ENCODE measurements at places on chromosomes 16 and 17.

GRCh38 chr17:6110592-6110991 is 40.4 kb downstream of the WSCD1 start:
- DNase-seq: no peak

GRCh38 chr16:9695152-9695551 is 487.1 kb downstream of the GRIN2A start:
- no peak for DNase-seq

- DNase-seq: no peak
Measured at GRCh38 chr17:33582661-33583060, 289.6 kb upstream of the ASIC2 start.

- DNase-seq: no peak
Measured at GRCh38 chr16:9098377-9099090, 7.1 kb downstream of the HAPSTR1 start.

- no peak for DNase-seq
Measured at GRCh38 chr16:58371841-58372240, 20.4 kb upstream of the GINS3 start.

DNA sequence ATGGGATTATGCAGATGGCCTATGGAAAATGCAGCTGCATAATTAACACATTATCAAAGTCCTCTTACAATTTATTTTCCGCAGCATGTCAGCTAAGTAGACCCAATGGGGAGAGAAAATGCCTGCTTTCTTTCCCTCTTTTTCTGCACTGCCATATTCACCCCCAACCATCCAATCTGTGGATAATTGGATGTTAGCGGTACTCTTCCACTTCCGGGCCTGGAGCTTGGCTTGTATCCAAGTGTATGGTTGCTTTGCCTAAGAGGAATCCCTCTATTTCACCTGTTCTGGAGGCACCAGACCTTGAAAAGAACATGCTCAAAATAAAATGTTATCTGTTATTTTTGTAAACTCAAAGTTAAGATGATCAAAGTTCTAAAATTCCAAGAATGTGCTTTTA is 41.1 kb upstream of the CACNG3 start:
- no peak for DNase-seq

DNA sequence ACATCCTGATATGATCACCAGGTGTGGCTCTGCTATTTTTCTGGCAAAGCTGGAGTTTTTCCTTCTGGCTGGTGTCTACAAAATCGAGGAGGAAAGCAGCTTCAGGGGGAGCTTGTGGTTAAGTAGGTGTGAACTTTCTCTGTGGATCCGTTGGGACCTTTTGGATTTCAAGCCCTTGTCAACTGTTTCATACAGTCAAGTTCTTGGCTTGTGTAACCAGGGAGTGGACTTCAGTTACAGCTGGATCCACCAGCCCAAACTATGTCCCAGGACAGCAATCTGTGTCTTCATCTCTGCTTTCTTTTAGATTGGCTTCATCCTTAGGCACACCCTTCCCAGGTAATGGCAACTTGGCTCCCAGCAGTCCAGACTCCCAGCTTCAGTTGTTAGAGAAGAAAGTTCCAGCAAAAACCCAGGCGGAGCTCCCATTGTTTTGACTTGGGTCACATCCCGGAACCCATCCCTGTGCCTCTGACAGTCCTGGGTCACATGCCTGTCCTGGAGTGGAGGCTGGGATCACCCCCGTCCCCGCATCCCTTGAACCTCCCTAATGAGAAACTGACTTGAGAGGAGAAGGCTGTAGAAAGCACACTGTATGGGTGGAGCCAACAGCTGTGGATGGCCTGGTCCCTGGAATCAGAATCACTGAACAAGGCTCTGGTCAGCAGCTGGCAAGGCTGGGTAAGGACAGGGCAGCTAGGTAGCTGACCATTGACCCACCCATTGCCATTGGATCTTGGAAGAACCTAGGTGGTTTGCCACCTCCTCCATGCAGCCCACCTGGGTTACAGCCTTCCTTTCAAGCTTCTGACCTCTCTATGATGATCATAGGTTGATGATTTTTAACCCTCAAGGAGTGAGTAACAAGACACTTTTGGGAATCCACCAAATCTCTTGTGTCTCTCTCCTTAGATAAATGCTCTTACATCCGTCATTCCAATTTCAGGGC is 18.1 kb downstream of the NKD1 start:
- no peak for DNase-seq

DNA sequence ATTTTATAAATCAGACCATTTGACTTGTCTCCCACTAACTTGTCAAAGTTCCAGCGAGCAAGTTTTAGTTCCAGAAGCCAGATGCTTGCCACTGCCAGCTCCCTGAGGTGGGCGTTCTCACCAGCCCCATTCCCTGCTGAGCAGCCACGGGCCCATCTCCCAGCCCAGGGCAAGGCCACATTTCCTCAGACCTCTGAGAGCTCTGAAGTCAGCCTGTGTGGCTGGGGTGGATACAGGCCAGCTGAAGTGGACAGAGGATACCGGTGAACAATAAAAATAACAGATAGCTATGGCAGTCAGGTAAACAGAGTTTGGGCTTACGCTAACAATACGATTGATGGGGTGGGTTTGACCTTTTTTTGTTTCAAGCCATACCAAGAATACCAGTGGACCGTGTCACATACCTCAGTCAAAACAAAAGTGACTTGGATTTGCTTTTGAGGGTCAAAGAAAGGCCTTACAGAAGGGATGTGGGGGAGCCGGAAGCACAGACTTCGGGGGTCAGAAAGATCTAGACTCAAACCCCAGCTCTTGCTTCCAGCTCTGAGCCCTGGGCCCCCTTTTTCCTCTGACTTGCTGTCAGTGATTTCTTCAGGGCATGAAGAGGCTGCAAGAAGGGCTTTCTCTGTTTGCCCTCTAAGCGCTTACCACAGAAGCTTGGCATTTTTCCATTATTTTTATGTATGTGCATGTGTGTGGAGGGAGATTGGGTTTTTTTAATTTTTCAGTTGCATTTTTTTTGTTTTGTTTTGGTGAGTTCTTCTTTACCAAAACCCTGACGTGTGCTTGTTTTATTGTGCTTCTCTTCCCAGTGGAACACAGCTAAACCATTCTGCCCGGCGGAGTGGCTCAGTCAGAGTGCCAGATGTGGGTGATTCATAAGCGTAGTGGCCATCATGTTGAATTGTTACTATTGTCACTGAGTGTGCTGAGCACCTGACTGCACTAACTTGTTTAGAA is 109.9 kb downstream of the GNAO1 start:
- no peak for DNase-seq

DNA sequence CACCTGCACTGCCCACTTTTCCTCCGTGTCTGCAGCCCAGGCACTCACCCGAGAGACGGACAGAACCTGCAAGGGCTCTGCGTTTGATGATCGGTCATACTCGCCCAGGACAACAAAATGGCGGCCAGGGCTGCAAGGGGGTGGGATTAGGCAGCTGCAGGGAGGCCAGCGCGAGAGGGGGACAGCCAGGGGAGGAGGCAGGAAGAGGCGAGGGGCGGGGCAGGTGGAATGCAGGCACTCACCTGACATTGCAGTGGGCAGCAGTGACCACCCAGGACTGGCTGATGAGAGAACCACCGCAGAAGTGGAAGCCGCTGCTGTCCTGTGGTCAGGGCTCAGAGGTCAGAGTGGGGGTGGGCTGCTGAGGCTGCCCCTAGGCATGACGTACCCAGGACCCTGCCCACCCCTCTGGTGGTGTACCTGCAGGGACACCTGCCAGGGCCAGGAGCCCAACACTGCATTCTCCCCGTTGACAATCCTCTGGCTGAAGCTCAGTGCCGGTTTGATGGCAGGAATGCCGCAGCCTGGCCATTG is 917 bp downstream of the CTRL start:
- DNase-seq: no peak

- no peak for DNase-seq
Measured at GRCh38 chr17:79626156-79626890, 15.5 kb upstream of the RBFOX3 start.

- DNase-seq: no peak
Measured at GRCh38 chr16:14309906-14310305, 238.8 kb downstream of the MRTFB start.

DNA sequence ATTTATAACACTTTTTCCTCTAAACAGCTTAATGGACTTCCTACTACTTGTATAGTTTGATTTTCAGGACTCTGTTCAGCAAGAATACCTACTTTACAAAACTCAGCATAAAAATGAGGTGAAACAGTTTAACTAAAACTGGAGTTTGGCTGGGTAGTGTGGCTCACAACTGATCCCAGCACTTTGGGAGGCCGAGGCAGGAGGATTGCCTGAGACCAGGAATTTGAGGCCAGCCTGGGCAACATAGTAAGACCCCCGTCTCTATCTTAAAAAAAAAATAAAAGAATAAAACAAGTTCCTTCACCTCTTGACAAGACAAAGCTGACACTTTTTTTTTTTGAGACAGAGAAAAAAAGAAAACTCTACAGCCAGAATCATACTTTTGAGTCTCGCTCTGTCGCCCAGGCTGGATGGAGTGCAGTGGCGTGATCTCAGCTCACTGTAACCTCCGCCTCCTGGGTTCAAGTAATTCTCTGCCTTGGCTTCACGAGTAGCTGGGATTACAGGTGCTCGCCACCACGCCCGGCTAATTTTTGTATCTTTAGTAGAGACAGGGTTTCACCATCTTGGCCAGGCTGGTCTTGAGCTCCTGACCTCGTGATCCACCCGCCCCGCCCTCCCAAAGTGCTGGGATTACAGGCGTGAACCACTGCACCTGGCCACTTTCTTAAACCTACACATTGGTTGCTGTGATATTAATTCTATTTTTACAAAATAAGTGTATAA is 2.6 kb downstream of the PDF start:
- no peak for DNase-seq

DNA sequence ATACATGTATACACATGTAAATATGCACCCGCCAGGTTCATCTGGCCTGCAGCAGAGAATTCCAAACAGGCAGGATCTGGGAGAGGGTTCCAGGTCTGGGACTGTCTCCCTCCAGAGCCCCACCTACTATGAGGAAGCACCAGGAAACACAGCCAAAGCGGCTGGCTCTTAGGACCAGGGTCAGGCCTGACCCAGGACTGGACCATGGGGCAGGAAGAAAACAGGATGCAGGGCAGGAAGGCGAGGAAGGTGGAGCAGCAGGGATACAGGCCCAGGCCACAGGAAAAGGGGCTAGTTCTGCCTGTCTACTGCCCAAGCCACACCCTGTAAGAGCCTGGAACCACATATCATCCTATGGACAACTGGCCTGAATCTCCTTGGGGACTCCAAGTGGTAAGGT is 2.2 kb downstream of the HID1 start:
- DNase-seq: no peak

DNA sequence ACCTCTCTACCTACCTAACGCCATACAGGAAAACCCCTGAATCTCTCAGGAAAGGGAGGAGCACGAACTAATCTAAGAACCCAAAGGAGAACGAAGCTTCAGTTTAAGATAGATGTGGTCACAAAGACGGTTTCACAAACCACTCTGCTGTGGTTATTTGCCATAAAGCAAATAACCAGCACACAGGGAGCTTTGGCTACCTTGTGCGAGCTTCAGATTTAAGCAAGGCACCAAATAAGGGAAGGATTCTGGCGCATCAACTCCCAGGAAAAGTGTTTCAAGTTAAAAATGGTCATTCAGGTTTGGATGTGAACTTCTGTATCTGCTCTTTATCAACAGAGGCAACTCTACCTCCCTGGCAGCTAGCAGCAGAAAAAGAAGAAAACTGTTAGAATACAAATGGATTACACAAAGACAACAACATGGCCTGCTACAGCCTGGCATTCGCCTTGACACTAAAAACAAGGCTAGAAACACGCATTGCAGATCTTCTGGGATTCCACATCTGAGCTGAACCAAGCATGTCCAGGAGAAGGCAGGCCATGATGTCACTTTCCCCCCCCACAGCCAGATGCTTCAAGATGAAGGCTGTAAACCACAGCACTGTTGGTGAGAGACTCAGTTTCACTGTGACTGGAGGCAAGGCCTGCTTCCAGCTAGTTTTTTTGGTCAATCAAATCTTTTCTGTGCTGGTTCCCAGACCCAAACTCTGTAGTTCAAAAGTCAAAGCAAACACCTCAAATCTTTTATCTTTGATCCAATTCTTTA is 43.6 kb downstream of the SMG6 start:
- DNase-seq: peak; percentile 53

GRCh38 chr16:4272114-4272956 is 488 bp downstream of the TFAP4 start:
- DNase-seq: no peak

DNA sequence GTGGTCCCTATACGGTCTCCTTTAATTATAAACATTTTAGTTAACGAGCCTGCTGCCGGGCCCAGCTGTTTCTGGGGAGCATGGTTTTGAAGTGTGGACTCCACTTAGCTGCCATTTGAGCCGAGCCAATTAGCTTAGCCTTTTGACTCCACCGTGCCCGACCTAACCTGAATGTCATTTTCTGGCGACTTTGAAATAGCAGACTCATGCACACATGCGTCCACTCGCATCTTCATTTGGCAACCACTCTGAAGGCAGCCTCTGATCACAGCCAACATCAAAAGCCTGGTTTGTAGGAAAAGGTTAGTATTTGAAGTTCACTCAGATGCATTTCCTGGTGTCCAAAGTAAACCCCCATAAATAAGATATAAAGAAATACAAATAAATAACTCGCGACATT is 16.8 kb downstream of the AXIN2 start:
- no peak for DNase-seq

GRCh38 chr16:48619547-48619946 is 9.6 kb upstream of the N4BP1 start:
- no peak for DNase-seq

DNA sequence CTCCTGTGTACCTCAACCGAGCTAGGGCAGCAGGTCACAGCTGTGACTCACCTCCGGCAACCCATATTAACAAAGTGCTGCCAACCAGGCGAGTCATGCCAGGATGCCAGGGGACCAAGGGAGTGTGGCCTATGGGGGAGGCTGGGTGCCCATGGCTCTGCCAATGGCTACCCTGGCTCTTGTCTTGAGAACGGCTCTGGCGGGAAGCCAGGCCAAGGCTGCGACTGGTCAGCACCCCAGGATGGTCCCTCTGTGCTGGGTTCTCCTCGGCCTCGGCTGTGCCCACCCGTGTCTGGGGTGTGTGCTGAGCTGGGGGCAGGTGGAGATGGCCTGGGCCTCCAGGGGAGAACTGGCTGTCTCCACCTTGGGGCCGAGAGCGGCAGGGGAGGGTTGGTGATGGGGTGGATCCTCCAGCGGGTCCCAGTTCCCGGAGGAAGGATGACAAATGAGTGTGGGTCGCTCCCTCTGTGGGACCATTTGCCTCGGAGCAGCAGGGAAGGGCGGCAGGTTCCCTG is 75.8 kb downstream of the MRC2 start:
- DNase-seq: no peak

GRCh38 chr17:33052856-33053255 is 61.2 kb downstream of the SPACA3 start:
- no peak for DNase-seq
